ENCODE measurements at places on chromosomes 4 and X.

- peak; percentile 27 for DNase-seq
Observed at GRCh38 chr4:56871371-56871866, 36.3 kb upstream of the REST start.

- DNase-seq: no peak
Observed at GRCh38 chr4:19256823-19257222, 994.9 kb upstream of the SLIT2 start.

- no peak for DNase-seq
Observed at GRCh38 chr4:107212565-107212964, 176.5 kb upstream of the DKK2 start.

GRCh38 chr4:48047896-48048295 lies 31.3 kb downstream of the NIPAL1 start:
- DNase-seq: no peak

DNA sequence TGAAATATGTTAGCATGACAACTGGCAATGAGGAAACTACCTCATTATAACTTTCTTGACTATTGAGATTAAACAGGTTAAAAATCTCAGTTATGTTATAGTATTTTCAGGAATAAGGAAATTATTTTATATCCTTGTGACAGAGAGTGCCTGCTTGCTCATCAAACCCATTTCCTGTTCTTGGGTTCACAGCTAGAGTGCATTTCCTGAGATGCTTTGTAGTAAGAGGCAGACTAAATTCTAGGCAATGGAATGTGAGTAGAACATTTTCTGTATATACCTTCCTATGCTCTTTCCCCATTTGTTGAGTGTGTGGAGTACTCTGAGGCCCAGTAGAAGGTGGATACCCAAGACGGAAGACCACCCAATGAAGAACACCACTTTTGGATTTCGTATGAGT lies 96.9 kb upstream of the CASK start:
- no peak for DNase-seq

- no peak for DNase-seq
Observed at GRCh38 chrX:44227991-44228390, 115.5 kb downstream of the EFHC2 start.

DNA sequence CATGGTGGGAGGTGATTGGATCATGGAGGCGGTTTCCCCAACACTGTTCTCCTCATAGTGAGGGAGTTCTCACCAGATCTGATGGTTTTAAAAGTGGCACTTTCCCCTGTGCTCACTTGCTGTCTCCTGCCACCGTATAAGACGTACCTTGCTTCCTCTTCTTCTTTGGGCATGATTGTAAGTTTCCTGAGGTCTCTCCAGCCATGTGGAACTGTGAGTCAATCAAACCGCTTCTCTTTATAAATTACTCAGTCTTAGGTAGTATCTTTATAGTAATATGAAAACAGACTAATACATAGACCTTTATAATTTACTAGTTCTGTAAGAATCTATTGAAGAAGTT lies 82.5 kb upstream of the PITX2 start:
- DNase-seq: no peak

- DNase-seq: no peak
Observed at GRCh38 chr4:82620126-82620735, 58.4 kb upstream of the TMEM150C start.

- DNase-seq: no peak
Observed at GRCh38 chr4:99927566-99927965, 18.9 kb downstream of the DNAJB14 start.

- no peak for DNase-seq
Observed at GRCh38 chr4:100083289-100083688, 107.0 kb downstream of the DDIT4L start.

DNA sequence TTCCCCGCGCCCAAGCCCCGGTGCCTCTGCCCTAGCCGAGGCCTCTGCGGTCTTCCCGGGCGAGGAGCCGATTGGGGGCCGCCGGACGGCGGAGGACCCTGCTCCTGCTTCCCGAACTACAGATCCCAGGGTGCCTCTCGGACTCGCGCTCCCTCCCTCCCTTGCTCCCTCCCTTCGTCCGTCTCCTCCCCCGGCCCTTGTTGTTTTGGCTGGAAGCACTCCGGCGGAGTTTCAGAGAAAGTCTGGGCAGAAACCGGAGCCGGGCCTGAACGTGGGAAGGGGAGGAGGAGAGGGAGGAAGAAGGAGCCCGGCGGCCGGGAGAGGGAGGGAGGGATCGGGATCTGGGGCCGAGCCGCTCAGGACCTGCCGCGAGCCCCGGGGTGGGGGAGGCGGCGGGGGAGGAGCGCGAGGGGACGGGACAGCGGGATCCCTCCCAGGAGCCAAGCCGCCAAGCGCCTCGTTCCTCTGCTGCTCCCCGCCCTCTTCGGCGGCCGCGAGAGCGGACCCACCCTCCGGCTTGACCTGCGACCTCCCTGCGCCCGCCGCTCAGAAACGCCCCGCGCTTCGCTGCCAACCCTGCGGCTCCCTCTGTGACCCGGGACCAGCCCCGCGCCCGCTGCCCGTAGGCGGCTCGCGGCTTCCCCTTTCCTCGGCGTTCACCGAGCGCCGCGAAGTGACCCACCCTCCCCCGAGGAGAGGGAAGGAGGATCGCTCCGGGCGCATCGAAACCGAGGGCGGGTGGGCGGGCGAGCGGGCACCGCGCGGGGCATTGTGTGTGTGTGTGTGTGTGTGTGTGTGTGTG lies 496 bp upstream of the GAB1 start:
- peak; percentile 59 for DNase-seq

GRCh38 chrX:136251041-136251991 lies at the start of gene MAP7D3:
Gene MAP7D3 (minus strand): TSS chrX:136251400. CDS start chrX:136251358, 42 bp downstream.
- peak; percentile 13 for DNase-seq
